Naive B cell (primary cell): ENCODE measurements at places on chromosomes 11 and 22. TPM values are rescaled to one million over a fixed set of nuclear protein-coding genes. Genes with fewer than 3 reads are reported as not detected.

EMID1 gene
- polyA plus RNA-seq = not detected

DNA sequence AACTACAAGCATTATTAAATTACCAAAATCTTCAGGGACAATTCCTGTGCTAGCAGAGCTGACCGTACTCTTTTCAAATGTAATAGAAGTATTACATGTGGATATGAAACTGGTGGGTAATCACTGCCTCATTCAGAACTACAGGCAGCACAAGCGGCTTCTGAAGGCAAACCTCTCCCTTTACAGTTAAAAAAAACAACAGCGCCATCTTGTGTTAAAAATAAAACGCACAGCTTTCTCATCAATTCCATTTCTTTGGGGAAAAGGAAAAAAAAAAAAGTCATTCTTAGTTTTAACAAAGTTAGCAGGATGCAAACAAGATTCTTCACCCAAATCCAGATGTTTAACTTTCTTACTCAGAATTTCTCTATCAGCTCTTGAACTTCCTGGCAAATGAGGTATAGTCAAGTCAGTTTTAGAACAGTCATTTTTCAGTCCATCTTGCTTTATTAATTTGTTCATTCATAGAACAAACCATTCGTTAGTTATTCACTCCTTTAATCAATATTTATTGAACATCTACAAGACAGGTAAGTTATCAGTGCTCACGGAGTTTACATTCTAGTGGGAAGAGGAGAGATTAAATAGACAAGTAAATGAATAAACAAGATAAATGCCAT, 331.8 kb upstream of the MPPED2 start:
- DNase-seq = peak; percentile 4

APOL5 gene
- not detected for polyA plus RNA-seq

GRCh38 chr11:25771605-25772004, 560.3 kb upstream of the ANO3 start:
- no peak for DNase-seq

TUBGCP6 gene
- polyA plus RNA-seq = 13.6 TPM

OSBPL5 gene
- 0.25 TPM for polyA plus RNA-seq

- DNase-seq = no peak
Observed at GRCh38 chr22:31853736-31854495, 90.4 kb upstream of the YWHAH start.

GRCh38 chr11:99693941-99694492, 673.3 kb downstream of the CNTN5 start:
- DNase-seq = no peak

RAB1B gene
- polyA plus RNA-seq = 13.1 TPM

F2 gene
- not detected for polyA plus RNA-seq

MS4A3 gene
- polyA plus RNA-seq = not detected

ARFGAP2 gene
- 110 TPM for polyA plus RNA-seq

DNA sequence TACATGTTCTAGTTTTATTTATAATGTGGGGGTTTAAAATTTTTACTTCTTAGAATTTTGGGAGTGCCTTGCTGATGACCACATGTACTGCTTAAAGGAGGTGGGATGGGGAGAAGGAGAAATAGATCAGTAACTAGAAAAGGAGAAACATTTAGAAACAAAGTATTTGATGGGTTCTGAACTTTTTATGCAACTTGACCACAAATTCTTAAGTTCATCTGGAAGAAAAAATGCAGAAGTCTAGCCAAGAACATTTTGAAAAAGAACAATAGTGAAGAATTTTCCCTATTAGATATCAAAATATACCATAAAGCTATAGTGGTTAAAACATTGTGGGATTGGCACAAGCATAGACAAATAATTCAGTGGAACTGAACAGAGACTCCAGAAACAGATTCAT, 73.3 kb upstream of the AMPD3 start:
- no peak for DNase-seq

DNA sequence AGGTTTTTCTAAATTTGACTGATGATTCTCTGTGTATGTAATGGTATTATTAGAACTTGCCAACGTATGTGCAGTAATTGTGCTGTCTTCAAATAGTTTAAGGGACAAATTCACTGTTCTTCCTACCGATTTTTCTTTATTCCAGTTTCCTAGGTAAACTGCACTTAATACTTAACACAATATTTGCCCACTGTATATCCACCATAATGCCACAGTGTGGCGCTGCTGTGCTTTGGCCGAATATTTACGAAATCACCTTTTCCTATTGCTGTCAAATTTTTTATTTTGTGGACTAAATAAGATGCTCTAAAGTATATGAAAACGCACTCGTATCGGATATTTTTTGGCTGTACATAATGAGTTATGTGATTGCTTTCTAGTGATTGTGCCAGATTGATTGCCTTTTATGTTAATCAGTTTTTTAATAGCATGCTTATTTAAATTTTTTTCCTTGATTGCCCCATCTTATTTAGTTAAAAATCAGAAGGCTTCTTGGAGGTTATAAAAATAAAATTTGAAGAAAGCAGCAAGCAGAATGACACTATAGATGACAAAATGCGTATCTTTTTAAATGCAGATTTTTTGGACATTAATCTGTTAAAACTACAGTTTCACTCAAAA, 10.5 kb downstream of the AASDHPPT start:
- peak; percentile 5 for DNase-seq

SLC5A12 gene
- not detected for polyA plus RNA-seq

DNA sequence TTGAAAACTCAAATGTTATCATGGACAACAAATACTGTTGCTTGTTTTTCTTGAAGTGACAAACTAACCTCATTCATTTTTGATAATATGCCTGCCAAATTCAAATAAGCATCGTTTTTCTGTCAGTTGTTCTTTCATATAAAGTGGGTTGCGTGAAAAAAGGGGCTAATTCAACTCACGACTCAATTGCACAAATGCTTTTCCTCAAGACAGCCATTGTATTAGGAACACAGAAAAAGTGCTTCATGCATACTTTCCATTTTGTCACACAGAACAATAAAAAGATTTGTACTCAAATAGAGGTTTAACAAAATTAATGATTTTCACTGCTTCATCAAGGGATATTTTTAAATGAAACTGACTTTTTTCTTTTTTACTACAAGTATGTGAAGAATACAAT, 94.6 kb upstream of the ALKBH3 start:
- no peak for DNase-seq

PDE2A gene
- 0.36 TPM for polyA plus RNA-seq

POU2AF3 gene
- not detected for polyA plus RNA-seq

CALCA gene
- not detected for polyA plus RNA-seq

CFAP300 gene
- not detected for polyA plus RNA-seq

GRCh38 chr11:61803889-61804647, 11.4 kb downstream of the FEN1 start:
- DNase-seq = no peak

GRCh38 chr11:83957038-83957900, 671.1 kb upstream of the CCDC90B start:
- DNase-seq = no peak

- DNase-seq = no peak
Observed at GRCh38 chr22:45781459-45781858, 109.8 kb downstream of the ATXN10 start.

CDC45 gene
- polyA plus RNA-seq = 0.44 TPM

- no peak for DNase-seq
Observed at GRCh38 chr11:2798951-2799761, 86.4 kb downstream of the CDKN1C start.

OR2AG1 gene
- polyA plus RNA-seq = not detected

KRTAP5-1 gene
- not detected for polyA plus RNA-seq

DNA sequence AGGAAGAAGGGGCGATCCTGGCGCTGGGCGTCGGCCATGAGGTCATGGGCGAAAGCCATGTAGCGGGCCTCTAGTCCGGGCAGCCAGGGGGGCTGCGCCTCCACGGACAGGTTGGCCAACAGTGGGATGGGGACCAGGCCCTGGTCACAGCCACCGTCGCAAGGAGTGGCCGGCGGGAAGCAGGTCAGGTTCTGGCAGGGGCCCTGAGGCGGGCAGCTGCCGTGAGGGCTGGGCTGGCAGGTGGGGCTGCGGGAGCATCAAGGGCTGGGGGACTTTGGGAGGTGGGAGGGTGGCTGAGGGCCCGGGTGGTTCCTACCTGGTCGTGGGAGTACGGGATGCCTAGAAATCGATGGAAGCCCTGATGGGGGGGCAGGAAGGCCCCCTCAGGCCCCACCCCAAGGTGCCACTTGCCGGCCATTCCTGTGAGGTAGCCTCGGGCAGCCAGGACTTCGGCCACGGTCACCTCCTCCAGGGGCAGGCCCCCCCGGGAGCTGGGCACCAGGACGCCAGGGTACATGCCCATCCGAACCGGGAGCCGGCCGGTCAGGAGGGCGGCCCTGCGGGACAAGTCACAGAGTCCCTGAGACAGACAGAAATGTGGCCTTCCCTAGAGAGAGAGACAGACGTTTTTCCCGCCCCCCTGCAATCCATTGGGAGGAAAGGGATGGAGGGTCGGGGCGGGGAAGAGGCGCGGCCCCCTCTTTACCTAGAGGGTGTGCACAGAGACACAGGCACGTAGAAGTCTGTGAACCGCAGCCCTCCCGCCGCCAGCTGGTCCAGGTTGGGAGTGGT, 906 bp downstream of the ARSA start:
- DNase-seq = no peak

- no peak for DNase-seq
Observed at GRCh38 chr22:22882033-22882717, 5.4 kb upstream of the IGLL5 start.

DNA sequence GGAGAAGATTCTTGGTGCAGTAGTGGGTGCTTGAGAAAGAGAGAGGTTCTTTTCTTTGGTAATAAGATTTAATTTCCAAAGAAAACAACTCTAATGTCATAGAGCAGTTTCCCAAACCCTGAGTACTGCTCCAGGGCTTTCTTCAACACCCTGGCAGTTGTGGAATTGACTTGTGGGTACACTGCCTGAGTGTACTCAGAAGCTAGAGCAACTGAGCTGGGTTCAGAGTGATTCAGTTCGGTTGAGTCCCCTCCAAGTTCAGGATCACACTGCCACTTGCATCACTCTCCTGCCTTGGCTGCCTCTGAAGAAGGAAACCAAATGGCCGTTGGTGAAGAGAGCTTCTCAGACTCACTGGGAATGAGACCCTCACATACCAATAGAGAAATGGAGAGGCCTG, 5.3 kb downstream of the DMC1 start:
- DNase-seq = no peak

- no peak for DNase-seq
Observed at GRCh38 chr11:63427971-63428508, 58.5 kb downstream of the SLC22A9 start.

DNA sequence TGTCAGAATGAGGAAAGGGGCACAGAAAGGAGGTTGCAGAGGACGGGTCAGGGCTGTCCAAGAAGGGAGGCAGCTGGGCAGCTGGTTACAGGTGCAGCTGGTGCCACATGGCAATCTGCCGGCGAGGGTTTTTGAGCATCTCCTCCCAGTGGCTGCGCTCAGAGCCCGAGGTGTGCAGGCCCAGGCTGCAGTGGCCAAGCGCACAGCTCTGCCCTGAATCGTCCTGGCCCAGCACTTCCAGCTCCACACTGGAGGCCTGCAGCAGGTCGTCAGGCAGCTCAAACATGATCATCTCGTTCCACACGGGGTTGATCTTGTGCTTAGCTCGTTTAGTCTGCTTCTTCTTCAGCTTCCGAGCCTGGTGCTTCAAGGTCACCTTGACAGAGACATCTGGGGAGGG, 42.2 kb downstream of the SYT13 start:
- DNase-seq = no peak

CCDC81 gene
- not detected for polyA plus RNA-seq
